Right ventricle myocardium superior (tissue), 1 donor: ENCODE measurements at places on chromosomes 2 and 18. TPM values are rescaled to one million over a fixed set of nuclear protein-coding genes. Genes with fewer than 3 reads are reported as not detected.

Gene FOSL2
- 45.7 TPM for total RNA-seq

Gene GTF2A1L
- total RNA-seq: not detected

Gene CRYGD
- total RNA-seq: not detected

Gene KIF1A
- total RNA-seq: 0.65 TPM

Gene ABHD1
- total RNA-seq: 4.0 TPM

Gene NXPH2
- not detected for total RNA-seq

Gene FEV
- total RNA-seq: not detected

Gene PLCD4
- 0.62 TPM for total RNA-seq

Gene ALKAL2
- not detected for total RNA-seq

Gene PDE11A
- 2.2 TPM for total RNA-seq

Gene SNTG2
- total RNA-seq: 0.73 TPM

Gene UCN
- total RNA-seq: 0.59 TPM

GRCh38 chr2:5695654-5696403, 3.6 kb downstream of the SOX11 start:
- DNase-seq: no peak

GRCh38 chr2:103738606-103739005, 976.8 kb downstream of the TMEM182 start:
- no peak for DNase-seq

DNA sequence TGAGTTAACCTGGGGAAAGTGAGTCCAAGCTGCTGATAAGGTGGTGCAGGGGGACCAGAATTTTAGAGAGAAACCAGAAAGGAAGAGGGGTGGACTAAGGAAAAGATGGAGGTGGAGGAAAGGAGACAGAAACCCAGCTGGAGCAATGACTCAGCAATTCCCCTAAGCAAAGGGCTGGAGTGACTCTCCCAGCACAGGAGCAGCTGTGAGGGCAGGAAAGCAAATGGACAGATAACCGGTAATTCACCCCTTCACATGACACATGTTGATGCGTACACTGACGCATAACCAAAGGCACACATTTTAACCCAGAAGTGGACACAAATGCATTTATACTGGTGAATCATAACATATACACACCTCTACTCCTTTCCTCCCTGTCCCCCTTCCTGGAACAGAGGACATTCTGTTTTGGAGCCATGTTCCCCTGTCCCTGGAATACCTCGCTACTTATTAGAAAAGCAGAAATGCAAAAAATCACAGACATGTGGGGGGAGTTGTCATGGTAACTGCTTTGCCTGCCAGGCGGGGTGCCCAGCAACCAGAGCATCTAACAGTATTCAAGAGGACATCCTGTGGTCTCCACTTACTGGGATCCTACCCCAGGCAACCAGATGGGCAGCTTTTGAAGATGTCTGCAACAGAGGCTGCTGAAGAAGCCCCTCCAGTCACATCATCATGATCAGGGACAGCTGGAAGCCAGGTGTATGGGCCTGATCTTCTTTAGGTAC, 4.7 kb downstream of the CDK5R2 start:
- DNase-seq: no peak

- DNase-seq: no peak
Measured at GRCh38 chr2:30655660-30656059, 151.6 kb downstream of the CAPN13 start.

- no peak for DNase-seq
Measured at GRCh38 chr2:3675687-3676086, 17.7 kb downstream of the ALLC start.

DNA sequence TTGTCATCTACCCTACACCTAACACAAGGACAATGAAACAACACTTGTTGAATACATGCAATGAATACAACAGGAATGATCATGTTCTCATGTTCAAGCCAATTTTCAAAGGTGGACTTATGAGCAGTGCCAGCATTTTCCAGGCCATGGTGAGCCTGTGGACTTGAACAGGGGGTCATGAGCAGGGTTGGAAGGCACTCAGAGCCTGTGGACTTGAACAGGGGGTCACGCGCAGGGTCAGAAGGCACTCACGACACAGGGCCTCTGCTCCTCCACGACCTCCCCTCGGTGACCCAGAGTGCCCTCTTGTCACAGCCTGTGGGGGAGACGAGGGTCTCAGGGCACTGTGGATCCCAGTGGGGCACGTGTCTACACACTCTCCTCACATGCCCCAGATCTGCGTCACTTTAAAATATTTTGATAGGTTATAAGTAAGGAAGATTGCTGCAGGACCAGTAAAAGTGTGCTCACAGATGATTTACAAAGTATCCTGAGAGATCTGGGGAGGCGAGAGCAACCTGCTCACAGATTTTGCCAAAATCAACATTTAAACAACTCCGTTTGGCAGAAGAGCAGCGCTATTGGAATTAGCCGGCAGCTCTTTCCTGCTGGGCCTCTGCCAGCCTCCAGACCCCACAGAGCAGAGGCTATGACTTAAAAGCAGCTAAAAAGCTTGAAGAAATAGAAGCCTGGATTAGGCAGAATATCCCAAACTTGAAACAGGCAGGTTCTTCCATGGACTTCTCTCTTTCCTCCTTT, 121.9 kb downstream of the TMEM18 start:
- DNase-seq: no peak

- DNase-seq: no peak
Measured at GRCh38 chr2:115779085-115779632, 1336.7 kb downstream of the DPP10 start.

DNA sequence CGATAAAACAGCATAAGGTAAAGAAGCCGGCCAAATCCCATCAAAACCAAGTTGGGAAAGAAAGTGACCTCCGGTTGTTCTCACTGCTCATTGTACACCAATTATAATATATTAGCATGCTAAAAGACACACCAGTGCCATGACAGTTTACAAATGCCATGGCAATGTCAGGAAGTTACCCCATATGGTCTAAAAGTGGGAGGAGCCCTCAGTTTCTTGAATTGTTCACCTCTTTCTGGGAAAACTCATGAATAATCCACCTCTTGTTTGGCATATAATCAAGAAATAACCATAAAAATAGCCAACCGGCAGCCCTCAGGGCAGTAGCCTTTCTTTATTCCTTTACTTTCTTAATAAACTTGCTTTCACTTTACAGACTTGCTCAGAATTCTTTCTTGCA, 544.9 kb upstream of the SETBP1 start:
- no peak for DNase-seq

- no peak for DNase-seq
Measured at GRCh38 chr2:187774551-187775071, 220.4 kb upstream of the TFPI start.

GRCh38 chr18:79789091-79789891, 8.4 kb upstream of the KCNG2 start:
- no peak for DNase-seq

DNA sequence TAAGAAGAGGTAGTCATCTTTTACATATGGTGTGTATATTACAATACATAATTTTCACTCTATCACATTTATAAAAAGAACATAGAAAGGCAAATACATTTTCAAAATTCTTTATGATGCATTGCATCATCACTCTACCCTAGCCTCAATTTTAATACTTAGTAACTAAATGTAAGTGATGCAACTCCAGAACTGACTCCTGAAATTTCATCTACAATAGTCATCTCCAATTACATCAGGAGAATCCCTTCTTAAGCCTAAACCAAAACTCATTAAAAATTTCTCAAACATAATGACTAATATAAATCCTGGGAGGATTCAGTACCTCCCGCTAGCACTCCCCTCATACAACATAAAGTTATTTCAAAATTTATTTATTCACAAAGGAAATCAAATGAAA, 15.9 kb downstream of the TMX3 start:
- no peak for DNase-seq

DNA sequence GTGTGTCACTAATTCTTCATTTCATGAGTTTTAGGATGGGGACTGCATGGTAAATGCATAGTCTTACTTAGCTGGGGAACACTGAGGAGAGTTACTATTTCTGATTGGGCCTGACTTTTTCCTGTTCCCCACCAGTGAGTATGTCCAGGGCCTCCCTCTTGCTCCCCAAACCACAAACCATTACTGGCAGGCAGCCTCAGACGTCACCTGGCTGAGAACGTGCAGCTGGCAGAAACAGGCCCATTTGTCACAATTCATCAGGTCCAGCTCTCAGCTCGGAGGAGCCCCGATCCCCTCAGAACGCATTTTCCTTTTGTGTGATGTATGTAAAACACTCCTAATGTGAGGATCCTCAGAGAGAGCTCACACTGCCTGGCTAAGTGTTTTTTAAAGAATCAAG, 71.7 kb upstream of the SIX3 start:
- DNase-seq: no peak

- DNase-seq: no peak
Measured at GRCh38 chr2:45554073-45554741, 56.9 kb downstream of the SRBD1 start.

- no peak for DNase-seq
Measured at GRCh38 chr2:166321076-166321475, 54.7 kb downstream of the SCN9A start.

GRCh38 chr2:8364668-8365067, 317.2 kb upstream of the ID2 start:
- no peak for DNase-seq

GRCh38 chr2:168056242-168056787, 191.1 kb downstream of the STK39 start:
- DNase-seq: no peak

DNA sequence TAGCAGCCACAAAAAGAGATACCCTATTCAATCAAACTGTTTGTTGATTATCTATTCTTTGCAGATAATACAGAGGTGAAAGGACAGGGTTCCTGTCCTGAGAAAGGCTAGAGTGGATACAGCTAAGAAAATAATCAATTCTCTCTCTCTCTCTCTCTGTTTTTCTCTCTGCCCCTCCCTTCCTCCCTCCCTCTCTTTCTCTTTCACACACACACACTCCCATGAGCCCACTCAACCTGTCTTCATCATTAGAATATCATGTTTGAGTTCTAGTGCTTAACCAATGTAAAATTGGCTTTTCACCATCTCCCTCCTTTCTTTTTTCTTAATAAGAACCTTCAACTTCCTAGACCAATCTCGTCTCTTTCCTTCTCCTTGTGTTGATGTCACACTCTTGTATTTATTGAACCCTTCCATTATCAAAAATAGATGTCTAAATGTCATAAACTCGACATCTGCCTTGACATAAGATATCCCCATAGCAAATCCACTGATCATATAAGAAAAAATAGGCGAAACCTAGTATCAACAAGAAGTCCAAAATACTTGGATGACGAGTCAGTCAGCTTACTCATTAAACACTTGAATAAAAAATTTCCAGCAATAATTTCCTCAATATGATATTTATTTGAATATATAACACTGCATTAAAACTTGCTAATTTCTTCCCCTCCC, 42.8 kb upstream of the CYTIP start:
- no peak for DNase-seq

GRCh38 chr2:19823507-19823906, 78.3 kb downstream of the TTC32 start:
- no peak for DNase-seq

GRCh38 chr18:33924576-33924975, 300.1 kb downstream of the NOL4 start:
- no peak for DNase-seq

DNA sequence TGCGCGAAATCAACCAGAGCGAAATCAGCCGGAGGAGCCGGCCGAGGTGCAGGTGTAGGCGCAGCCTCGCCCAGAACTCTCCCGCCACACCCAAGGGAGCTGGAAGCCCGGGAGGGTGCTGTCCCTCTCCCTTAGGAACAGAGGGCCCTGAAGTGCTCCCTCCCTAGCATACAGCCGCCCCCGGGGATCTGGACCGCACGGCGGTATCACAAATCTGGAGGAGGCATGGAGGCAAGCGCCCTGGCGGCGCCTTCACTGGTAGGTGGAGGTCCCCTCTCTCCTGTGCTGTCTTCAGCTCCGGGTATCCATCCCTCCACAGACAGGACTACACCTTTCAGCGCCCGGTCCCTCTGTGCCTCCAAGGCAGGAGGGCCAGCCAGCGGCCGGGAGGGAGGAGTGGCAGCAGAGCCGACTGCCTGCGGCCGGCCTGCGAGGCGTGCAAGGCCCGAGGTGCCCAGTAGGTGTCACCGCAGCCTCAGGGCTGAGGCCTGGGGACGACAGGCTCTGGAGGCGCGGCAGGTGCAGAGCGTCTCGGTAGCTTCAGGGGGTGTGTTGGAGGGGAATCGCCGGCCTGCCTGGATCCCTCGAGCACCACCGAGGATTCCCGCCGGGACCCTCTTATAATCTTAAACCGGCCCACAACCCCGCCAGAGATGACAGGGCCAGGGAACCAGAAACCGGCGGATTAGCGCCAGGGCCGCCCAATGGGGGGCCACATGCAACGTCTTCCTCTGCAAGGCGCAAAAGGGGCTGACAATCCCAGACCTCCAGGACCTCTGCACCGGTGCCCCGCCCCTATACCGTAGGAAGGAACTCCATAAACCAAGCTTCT, 2.8 kb downstream of the IHH start:
- peak; percentile 84 for DNase-seq

DNA sequence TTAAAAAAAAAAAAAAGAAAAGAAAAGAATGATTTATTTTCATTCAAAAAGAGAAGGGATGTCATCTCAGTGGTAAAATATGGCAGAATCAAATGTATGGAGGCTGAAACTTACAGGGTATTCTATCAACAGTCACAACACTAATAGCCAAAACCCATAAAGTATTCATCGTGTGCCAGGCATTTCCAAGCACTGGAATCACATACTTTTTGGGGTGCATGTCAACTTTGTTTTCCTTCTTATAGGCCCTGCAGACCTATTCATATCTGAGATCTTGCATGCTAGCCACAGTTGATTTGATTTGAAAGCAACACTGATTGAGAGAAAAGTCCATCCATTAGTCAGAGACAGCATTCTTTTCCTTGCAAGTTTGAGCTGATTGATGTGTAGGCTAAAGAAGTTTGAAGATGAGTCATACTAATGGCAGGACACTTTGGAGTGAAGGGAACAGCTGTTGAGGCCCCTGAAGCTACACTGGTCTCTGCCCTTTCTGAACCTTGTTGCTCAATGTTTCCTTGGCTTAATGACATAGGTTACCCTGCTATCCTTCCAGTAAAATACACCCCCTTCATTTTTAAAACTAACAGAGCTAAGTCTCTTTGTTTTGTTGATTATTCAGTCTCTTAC, 22.0 kb downstream of the KATNAL2 start:
- DNase-seq: no peak

- no peak for DNase-seq
Measured at GRCh38 chr2:158189526-158189925, 87.8 kb downstream of the UPP2 start.

DNA sequence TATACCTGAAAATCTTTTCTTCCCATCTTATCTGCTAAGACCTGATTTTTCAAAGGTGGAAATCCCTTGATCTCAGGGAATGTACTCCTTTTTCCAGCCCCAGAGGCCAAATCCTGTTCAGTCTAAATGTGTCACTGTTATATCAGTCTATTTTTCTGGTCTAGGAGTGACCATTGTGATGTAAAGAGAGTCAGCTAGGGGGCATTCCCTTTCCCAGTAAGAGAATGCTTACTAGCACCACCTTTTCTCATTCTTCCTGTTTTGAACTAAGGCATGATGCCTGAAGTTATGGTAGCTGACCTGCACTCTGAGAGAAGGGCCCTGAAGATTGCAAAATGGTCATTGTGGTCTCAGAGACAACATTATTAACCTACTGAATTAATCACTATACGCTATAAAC, 124.1 kb upstream of the XIRP2 start:
- DNase-seq: no peak

- no peak for DNase-seq
Measured at GRCh38 chr18:79899609-79900445, 51.6 kb downstream of the SLC66A2 start.

GRCh38 chr2:156077041-156077742, 255.3 kb downstream of the NR4A2 start:
- DNase-seq: no peak
